ENCODE measurements at places on chromosomes 11 and 22. TPM values are rescaled to one million over a fixed set of nuclear protein-coding genes. Genes with fewer than 3 reads are reported as not detected.
A peak's percentile ranks its signal among the peaks of the same experiment; 100 is the strongest.

Gene TTC12
- 17.5 TPM for total RNA-seq

- DNase-seq = peak; percentile 13
These were observed 145.0 kb upstream of the THY1 start for GRCh38 chr11:119567688-119568582.

DNA sequence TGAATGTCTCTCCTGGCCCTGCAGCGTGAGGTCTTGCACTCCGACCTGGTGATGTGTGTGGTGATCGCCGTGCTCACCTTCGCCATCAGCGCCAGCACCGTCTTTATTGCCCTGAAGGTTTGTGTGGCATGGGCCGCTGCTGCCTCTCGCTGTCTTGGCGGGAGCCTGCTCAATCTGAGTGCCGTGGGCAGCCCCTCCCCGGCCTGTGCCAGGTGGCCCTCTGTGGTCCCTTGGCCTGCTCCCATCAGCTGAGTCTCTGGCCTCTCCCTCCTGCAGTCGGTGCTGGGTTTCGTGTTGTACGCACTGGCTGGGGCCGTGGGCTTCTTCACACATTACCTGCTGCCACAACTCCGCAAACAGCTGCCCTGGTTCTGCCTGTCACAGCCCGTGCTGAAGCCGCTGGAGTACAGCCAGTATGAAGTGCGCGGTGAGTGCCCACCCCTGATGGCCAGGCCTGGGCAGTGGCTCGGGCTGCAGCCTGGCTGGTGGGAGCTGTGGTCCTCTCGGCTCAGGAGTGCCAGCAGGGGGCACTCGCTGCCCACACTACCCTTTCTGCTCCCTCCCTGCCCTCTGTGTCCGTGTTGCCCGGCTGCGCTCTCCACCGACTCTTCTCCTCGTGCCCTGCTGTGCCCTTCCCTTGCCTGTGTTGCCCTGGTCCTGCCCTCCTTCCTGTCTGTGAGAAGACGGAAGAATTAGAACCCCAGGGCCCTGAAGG, 10.2 kb downstream of the PCNX3 start:
- peak; percentile 93 for DNase-seq

- no peak for DNase-seq
These were observed 39.5 kb upstream of the CD44 start for GRCh38 chr11:35099278-35100012.

GRCh38 chr22:32204856-32205722, at the start of gene RFPL2:
Gene RFPL2, minus strand, starts transcription at chr22:32205073. Its CDS starts 2,622 bp downstream, at chr22:32202451.
- DNase-seq = peak; percentile 89

Measured in left lung (tissue), 14 donors.